ENCODE measurements at places on chromosomes 4 and X. TPM values are rescaled to one million over a fixed set of nuclear protein-coding genes. Genes with fewer than 3 reads are reported as not detected.

ETDB gene
- total RNA-seq, result not detected

TLR8 gene
- not detected for total RNA-seq

TMPRSS11D gene
- total RNA-seq, result not detected

BTK gene
- not detected for total RNA-seq

SOX3 gene
- total RNA-seq, result not detected

SHROOM4 gene
- 1.2 TPM for total RNA-seq

LRAT gene
- total RNA-seq, result not detected

F8 gene
- 0.86 TPM for total RNA-seq

PCSK1N gene
- 0.53 TPM for total RNA-seq

RAPGEF2 gene
- 26.5 TPM for total RNA-seq

SLC6A14 gene
- total RNA-seq, result not detected

VCX3B gene
- total RNA-seq, result not detected

CENPVL2 gene
- not detected for total RNA-seq

CTAG2 gene
- total RNA-seq, result not detected

FOXR2 gene
- total RNA-seq, result not detected

BGN gene
- 4.3 TPM for total RNA-seq

TKTL2 gene
- total RNA-seq, result not detected

BDH2 gene
- 59.4 TPM for total RNA-seq

SLC4A4 gene
- total RNA-seq, result 0.58 TPM

TRMT10A gene
- 4.6 TPM for total RNA-seq

MBNL3 gene
- total RNA-seq, result 0.86 TPM

EMCN gene
- total RNA-seq, result not detected

AWAT2 gene
- not detected for total RNA-seq

FAM9C gene
- total RNA-seq, result 0.86 TPM

MAN2B2 gene
- 23.6 TPM for total RNA-seq

FGA gene
- total RNA-seq, result not detected

RNF212 gene
- 1.6 TPM for total RNA-seq

ARHGAP10 gene
- 26.2 TPM for total RNA-seq

PAGE4 gene
- not detected for total RNA-seq

GAGE2A gene
- total RNA-seq, result not detected

TCEAL2 gene
- not detected for total RNA-seq

RBM41 gene
- total RNA-seq, result 9.4 TPM

DGKK gene
- total RNA-seq, result not detected

SATL1 gene
- not detected for total RNA-seq

MAGEC2 gene
- total RNA-seq, result not detected

SAT1 gene
- 233 TPM for total RNA-seq

Data from myometrial cell (primary cell).